Stimulated activated CD4-positive, alpha-beta T cell treated with anti-CD3 and anti-CD28 coated beads, Interleukin-4, amount 100 ng/mL, for 4 hours (primary cell): ENCODE measurements at places on chromosomes 3 and 15.

GRCh38 chr15:62506217-62506805, 341.2 kb upstream of the C2CD4B start:
- DNase-seq: no peak

DNA sequence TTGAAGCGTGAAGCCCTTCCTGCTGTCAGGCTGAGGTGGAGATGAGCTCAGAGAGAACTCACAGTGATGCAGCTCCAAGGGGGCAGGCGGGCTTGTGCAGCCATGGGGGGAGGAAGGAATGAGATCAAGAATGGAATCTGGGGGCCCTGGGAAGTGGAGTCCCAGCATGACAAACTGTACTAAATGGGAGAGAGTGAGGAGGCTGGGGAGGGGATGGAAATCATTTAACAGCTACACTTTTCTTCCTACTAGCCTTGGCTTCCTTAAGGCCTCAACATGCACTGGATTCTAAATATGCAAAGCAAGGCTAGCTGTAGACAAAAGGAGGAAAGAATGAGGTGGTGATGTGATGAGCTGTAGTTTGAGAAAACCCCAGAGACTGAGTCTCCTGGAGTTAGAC, 133.9 kb downstream of the EEFSEC start:
- DNase-seq: no peak

DNA sequence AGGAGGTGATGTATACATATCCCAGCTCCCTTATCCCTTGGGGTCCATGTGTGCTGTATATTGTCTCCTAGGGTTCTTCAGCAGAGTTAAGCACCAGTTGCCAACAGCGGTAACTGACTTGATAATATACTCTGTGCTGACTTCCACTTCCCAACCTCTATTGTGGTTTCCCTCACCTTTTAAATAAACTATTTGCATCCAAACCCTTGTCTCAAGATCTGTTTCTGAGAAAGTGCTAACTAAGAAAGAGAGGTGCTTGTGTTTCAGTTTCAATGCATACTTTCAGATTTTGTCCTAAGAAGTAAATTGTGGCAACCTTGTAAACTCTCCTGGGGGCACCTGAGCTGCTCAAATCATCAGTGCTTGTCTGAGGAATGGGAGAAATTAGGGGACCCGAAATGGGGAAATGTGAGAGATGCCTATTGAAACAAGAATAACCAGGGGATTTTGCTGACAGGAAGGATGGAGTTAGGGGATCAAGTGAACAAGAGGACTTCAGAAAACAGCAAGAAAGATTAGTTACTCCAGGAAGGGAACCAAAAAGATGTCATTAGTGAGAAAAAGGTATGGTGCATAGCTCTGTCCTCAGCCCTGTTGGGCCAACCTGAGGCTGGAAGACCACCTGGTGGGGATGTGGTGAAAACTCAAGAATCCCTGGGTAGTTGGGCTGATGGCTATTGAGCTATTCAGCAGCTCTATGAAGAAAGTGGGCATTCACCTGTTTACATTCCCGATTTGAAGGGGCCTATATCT, 50.9 kb upstream of the MRPL3 start:
- no peak for DNase-seq

DNA sequence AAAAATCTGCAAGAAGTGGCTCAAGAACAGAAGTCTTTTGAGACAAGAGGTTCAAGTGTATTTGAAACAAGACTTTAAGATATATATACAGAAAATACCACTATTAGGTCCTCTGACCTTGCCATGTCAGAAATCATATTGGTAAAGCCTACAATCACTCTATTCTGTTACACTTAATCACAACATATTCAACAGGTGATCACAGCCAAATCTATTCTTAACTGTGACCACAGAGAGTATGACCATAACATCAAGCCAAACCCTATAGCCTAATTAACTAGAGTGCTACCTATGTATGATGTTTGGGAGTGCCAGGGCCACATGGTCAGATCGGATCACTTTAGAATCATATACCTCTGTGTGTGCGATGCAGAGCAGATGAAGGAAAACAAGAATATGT, 2.2 kb downstream of the DNAJC19 start:
- no peak for DNase-seq

GRCh38 chr15:96183514-96183850, 147.0 kb upstream of the NR2F2 start:
- DNase-seq: no peak

DNA sequence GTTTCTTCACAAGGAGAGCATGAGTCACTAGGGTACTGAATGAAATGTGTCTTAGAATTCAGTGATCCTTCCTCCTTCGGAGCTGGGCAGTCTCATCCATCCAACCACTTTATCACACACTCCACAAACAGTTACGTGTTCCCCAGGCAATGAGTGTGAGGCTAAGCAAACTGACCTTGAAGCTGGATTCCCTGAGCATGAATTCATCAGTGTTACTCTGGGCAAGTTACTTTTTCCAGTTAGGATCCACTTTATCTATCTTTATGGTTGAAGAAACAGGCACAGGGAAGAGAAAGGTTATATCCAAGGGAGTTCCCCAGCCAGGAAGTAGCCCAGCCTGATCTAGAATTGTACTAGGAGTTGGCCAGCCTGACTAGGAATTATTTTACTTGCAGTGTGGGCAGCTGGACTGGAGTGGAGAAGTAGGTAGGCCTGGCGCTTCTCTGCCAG, 17.1 kb upstream of the GCNT3 start:
- no peak for DNase-seq

DNA sequence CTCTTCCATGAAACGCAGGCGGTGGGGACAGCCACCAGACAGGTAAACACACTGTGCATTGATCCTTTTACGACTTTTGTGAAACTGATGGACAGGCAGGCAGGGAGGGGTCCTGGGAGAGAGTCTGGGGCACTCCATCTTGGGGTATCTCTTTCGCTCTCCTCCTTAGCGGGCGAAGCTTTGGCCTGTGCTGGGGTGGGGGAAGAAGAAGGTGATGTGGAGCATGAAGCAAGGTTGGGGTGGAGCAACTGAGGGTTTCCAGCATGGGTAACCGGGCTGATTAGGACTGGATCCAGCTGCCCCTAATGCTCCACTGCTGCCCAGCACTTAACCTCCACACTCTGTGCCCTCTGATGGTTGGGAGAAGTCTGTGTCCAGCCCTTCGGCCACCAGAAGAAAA, 25.6 kb downstream of the MUC20 start:
- no peak for DNase-seq

DNA sequence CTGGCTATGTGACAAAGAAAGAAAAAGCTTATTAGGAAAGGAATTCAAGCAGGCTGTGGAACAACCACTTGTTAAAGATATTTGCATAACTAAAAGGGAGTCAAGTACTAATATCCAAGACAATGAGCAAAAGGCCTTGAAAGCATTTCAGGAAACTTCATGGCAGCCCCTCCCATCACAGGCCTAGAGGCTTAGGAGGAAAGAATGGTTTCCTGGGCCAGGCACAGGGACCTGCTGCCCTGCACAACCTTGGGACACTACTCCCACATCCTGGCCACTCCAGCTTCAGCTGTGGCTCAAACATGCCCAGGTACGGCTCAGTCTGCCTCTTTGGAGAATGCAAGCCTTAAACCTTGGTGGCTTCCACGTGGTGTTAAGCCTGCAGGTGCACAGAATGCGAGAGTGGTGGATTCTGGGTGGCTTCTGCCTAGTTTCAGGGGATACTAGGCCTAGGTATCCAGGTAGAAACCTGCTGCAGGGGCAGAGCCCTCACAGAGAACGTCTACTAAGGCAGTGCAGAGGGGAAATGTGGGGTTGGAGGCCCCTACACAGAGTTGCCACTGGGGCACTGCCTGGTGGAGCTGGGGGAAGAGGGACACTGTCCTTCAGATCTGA, 121.6 kb downstream of the OPA1 start:
- no peak for DNase-seq

DNA sequence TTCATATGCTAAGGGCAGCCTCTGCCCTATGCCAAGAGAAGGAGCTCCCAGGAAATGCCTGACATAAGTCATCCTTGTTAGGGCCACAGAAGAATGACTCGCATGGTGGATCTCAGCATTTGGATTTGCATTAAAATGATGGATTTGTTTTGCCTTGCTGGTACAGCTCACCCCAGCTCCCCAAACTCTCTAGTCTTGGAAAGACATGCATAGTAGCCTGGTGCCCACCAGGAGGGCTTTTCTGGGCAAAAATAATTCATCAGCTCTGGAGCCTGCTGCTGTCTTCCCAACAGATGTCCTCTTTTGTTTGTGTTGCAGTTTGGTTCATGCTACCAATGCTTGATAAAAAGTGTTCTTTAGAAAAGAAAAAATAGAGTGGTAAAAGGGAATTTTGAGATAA, 833.0 kb downstream of the AGBL1 start:
- no peak for DNase-seq

GRCh38 chr15:80937718-80938117, 51.9 kb downstream of the MESD start:
- no peak for DNase-seq

GRCh38 chr15:48040166-48040817, 80.5 kb upstream of the SLC24A5 start:
- DNase-seq: no peak

DNA sequence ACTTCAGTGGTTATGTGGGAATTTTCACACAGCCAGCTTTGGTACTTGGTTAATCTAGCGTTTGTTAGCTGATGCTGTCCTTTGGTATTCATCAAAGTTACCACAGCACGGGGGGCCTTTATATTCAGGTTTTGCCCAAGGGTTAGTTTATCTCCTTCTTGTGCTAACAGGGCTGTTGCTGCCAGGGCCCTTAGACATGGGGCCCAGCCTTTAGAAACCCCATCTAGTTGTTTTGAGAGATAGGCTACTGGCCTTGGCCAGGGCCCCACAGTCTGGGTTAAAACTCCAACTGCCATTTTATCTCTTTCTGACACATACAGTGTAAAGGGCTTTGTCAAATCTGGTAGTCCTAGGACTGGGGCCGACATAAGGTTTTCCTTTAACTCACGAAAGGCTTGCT, 7.5 kb upstream of the DNAAF4 start:
- no peak for DNase-seq

- no peak for DNase-seq
These were observed 699 bp upstream of the SHOX2 start for GRCh38 chr3:158106766-158107471.

GRCh38 chr15:69290346-69291164, 8.2 kb upstream of the PAQR5 start:
- no peak for DNase-seq

DNA sequence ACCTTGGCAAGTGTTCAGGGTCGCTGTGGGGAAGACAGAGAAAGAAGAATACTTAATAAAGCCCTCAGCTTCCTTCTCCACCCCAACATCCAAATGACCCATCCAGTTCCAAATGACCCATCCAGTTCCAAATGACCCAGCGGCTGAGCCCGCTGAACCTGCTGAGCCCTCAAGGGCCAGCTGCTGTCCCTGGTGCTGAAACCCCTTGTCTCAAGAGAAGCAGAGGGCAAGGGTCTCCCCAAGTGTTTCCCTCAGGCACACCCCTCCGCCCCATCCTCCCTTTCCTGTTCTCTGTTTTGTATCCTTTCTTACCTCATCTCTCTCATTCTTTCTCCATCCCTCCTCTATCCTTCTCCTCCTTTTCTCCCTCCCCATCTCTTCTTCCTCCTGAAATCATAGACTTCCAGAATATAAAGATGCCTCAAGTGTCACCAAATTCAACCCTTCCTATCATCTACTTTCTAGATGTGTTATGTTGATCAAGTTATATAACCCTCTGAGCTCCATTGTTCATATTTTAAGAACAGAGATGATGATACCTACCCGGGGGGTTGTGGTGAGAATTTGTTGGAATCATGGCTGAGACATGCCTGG, 29.0 kb downstream of the CCDC33 start:
- no peak for DNase-seq

GRCh38 chr15:73688455-73688854, 4.3 kb downstream of the CD276 start:
- DNase-seq: no peak

DNA sequence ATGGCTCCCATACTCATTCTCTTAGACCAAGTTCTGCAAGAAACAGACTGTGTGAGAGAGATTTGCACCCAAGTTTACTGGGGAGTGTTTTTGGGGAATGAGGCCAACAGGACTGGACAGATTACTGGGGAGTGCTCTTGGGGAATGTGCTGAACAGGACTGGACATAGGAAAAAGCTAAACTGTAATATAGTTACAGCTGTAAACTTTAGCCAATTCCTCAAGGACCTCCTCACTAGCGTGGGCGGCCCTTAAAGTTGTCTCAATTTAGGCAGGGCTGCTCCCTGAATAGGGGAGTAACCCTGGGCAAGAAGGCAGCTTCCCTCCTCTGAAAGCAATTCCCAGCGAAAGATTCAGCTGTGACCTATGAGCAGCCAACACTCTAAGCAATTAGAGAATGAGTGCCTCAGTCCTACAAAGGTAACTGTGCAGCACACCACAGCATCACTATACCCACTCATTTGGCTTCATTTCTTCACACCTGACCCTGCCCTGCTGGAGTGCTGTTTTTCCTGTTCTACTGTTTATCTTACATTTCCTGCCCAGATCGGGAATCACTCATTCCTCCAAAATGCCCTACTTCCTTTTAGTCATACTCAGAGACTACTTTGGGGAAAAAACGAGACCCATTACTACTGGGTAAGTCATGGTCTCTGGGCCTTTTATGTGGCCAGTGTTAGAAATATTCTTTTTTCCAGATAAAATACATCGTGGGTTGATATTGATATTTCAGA, 41.3 kb upstream of the TRIM42 start:
- no peak for DNase-seq

- no peak for DNase-seq
These were observed 6.8 kb downstream of the IL17RD start for GRCh38 chr3:57158325-57158724.

- DNase-seq: no peak
These were observed 10.5 kb downstream of the NKTR start for GRCh38 chr3:42610976-42611375.

DNA sequence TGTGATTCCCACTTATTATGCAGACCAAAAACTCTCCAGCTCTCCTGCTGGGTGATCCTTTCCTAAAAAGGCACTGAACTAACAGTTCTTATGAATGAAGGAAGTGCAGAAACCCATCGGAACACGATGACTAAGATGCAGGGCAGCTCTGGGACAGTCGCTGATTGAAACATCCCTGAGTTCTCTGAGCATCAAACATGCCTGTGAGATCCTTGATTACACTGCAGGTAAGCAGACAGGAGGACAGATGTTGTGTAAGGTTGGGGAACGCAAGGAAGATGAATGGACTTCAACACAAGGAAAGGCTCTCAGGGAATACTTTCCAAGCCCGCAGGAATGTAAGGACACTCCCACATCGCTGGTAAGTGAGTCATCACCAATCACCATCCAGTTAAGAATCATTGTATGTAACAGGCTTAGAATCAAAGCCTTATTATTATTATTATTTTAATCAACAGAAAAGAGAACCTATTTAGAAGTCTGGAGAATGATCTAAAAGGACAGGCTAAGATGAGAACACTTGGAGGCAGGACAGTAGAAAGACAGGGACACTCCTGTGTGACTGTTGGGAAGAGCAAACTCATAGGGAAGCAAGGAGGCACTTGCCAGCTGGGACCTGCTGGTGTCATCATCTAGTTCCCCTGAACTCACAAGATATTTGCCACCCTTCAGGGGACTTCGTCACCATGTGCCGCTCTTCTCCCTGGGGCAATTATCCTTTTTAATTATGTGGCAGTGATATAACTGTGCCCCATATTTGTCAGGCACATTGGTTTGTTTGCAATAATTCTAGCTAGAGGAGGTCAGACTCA, 26.0 kb downstream of the TMEM158 start:
- DNase-seq: no peak

- no peak for DNase-seq
These were observed 125.1 kb downstream of the SUCLG2 start for GRCh38 chr3:67529337-67529736.

- DNase-seq: no peak
These were observed 196.7 kb upstream of the P2RY1 start for GRCh38 chr3:152638214-152638613.

GRCh38 chr3:56290374-56290773, 177.9 kb downstream of the ERC2 start:
- DNase-seq: no peak

GRCh38 chr15:43376017-43376705, 5.3 kb downstream of the TUBGCP4 start:
- peak; percentile 29 for DNase-seq
